ENCODE measurements at places on chromosomes 11 and 22.
A peak's percentile ranks its signal among the peaks of the same experiment; 100 is the strongest.

GRCh38 chr22:41308544-41308947, 7.2 kb downstream of the ZC3H7B start:
- no peak for DNase-seq

GRCh38 chr11:58927393-58928106, 11.7 kb upstream of the GLYATL1 start:
- DNase-seq, result peak; percentile 5

- DNase-seq, result no peak
Measured at GRCh38 chr11:1395773-1396374, 6.1 kb downstream of the BRSK2 start.

DNA sequence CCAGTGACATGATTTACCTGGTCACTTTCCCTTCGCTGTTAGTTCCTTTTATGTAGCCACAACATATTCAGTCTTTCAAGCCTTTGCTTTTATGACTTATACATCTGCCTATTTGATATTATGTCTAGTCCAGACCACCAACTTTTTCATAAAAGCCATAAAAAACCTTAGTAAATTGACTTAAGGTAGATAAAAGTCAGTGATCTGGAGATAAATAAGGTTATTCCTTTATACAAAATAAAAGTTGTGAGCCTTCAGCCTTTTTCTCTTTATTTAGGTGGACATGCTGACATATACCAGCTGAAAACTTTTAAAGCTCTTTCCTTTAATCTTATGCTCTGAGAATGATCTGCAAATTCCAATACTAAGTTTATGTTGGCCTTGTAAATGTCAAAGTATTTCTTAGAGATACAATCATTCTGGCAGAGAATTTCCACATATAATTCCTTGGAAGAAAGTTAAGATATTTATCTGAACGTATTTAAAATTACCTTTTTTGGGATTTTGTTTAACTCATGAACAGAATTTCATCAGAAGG, 690.4 kb upstream of the CHORDC1 start:
- no peak for DNase-seq

GRCh38 chr11:126438272-126438671, 82.8 kb downstream of the ST3GAL4 start:
- no peak for DNase-seq

DNA sequence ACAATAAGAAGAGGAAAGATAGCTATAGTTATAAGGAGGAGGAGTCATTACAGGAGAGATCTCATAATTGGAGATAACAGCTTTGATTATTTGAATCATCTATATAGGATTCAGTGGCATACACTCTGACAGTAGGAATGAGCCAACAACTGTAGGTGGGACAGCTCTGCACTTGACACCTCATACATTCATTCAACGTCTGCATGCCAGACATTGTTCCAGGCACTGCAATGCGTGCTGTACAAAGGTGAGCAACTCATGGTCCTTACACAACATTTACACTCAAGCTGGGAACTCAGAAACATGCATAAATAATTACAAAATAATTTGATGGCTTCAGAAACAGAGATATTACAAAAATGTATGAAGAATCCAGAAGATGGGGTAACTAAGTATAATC, 154.3 kb downstream of the MSANTD4 start:
- DNase-seq, result no peak

DNA sequence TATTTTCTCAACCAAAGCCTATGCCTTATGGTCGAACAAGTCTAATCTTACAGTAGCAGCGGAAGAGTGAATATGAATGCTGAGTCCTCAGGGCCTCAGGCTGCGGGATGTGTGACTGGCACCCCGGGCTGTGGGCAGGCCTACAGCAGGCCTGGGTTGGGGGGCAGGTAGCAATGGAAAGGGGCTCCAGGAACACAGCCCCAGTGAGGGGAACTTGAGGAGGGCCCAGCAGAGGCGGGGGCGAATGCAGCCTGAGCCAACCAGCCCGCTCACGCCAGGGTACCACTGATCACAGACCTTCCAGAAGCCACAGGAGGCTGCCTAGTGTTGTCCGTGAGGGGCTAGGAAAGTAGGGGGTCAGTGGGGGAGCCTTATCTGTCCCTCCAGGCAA, 11.3 kb upstream of the CD5 start:
- DNase-seq, result no peak

GRCh38 chr22:24894220-24894975, 52.1 kb downstream of the LHFPL7 start:
- DNase-seq, result no peak

GRCh38 chr22:17086296-17086695, 1.5 kb downstream of the IL17RA start:
- DNase-seq, result no peak

- DNase-seq, result no peak
Measured at GRCh38 chr11:107743191-107743590, 31.3 kb upstream of the SLN start.

DNA sequence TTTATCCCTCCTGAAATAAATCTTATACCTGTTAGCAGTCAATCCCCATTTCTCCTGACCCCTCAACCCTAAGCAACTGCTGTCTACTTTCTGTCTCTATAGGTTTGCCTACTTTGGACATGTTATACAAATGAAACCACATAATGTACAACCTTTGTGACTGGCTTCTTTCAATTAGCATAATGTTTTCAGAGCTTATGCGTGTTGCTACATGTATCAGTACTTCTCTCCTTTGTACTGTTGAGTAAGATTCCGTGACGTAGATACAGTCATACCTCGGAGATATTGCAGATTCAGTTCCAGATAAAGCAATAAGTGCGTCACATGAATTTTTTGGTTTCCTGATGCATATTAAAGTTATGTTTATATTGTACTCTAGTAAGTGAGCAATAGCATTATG, 127.3 kb downstream of the MORC2 start:
- DNase-seq, result no peak

- no peak for DNase-seq
Measured at GRCh38 chr11:19817870-19818269, 105.2 kb downstream of the NAV2 start.
